Stimulated activated CD4-positive, alpha-beta T cell treated with anti-CD3 and anti-CD28 coated beads, Interleukin-4, amount 100 ng/mL, for 4 hours (primary cell): ENCODE measurements at places on chromosomes 6 and 20.

DNA sequence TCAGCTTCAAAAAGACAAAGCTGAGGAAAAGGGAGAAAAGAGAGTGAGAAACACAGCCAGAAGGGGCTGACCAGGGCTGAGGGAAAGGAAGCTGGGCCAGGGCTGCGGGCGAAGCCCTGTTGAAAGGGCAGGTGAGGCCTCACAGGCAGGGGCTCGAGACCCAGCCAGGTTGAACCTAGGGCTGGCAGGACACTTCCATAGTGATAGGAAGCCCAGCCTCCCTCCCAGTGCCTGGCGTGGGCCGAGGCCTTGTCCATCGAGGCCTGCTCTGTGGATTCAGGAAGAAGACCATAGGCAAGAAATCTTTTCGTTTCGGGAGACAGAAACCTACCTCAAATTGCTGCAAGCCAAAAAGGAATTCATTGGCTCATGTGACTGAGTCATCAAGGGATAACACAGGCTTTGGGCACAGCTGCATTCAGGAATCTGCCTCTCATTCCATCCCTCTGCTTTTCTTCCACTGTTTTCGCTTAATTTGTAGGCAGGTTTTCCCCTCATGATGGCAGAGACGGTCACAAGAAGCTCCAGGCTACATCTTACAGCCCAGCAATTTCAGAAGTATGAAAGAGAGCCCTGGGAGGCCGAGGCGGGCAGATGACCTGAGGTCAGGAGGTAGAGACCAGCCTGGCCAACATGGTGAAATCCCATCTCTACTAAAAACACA, 311.1 kb upstream of the SULF2 start:
- DNase-seq, result no peak

DNA sequence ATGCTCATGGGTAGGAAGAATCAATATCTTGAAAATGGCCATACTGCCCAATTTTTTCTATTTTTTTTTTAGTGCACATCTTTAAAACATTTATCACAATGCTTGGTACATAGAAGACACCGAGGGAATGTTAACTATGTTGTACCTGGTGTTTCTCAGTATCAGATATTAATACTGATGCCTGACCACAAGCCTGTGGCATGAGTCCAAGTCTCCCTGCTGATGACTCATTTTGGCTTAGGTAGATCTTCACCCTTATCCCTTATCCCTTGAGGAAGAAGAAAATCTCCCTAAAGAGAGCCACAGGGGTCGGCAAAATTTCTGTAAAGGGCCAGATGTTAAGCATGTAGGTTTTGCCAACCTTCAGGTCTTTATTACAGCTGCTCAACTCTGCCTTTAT, 14.5 kb downstream of the CD109 start:
- no peak for DNase-seq

GRCh38 chr6:139586273-139586672, 211.8 kb upstream of the CITED2 start:
- DNase-seq, result no peak

- no peak for DNase-seq
Observed at GRCh38 chr6:130715058-130715457, 112.1 kb upstream of the SMLR1 start.

- no peak for DNase-seq
Observed at GRCh38 chr6:107198631-107199416, 83.5 kb upstream of the BEND3 start.

DNA sequence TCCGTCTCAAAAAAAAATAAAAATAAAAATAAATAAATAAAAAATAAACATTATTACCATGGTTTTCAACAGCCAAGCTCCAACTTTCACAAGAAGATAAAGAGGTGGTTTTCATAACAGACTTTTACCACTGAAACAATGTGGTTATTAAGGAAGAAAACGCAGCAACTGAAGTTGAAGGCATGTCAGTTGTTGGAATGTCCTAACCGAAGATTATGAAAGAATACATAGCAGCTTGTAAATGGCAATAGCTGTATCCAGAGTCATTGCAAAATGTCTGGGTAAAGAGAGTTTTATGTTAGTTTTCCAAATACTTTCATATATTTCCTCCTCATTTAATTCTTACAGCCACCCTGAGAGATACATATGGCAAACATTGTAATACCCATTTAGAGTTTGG, 161.6 kb upstream of the MARCKS start:
- no peak for DNase-seq

GRCh38 chr6:41555326-41556300, 9.4 kb downstream of the FOXP4 start:
- DNase-seq, result no peak

GRCh38 chr20:58702859-58703648, 10.5 kb downstream of the NPEPL1 start:
- no peak for DNase-seq

- DNase-seq, result no peak
Observed at GRCh38 chr6:98092331-98092730, 742.0 kb upstream of the POU3F2 start.

- DNase-seq, result no peak
Observed at GRCh38 chr20:37365760-37366638, 20.1 kb downstream of the SRC start.

GRCh38 chr20:48585061-48585870, 242.5 kb downstream of the PREX1 start:
- no peak for DNase-seq

DNA sequence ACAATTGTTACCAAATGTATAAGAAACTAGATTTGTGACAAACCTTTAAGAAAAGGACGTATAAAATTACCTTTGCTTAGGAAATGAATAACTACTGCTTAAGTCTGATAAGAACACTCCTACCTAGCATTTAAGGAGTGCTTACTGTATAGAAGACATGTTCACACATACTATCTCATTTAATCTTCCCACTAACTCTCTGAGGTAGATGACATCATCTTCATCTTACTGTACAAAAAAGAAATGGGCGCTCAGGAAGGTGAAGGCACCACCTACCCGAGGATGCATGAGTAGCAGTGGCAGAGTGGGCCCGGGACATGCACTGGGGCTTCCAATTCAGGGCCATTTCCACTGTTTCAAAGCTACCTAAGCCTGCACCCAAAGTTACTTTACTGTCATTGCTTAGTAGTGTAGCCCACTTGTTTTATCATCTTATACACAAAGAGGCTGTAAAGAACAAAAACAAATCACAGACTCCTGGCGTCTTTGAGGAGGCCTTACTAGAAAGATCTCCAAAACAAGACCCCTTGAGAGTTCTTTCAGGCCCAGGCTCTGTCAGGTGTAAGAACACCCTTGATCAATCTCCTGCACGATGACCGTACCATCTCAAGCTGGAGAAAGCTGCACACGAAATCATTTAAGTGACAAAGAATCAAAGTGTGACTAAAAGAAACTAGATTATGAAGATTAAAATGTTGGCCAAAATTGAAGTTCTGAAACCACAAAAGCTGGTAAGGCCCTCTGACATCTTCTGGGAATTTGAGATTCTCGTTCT, 128.0 kb downstream of the INSM1 start:
- no peak for DNase-seq

DNA sequence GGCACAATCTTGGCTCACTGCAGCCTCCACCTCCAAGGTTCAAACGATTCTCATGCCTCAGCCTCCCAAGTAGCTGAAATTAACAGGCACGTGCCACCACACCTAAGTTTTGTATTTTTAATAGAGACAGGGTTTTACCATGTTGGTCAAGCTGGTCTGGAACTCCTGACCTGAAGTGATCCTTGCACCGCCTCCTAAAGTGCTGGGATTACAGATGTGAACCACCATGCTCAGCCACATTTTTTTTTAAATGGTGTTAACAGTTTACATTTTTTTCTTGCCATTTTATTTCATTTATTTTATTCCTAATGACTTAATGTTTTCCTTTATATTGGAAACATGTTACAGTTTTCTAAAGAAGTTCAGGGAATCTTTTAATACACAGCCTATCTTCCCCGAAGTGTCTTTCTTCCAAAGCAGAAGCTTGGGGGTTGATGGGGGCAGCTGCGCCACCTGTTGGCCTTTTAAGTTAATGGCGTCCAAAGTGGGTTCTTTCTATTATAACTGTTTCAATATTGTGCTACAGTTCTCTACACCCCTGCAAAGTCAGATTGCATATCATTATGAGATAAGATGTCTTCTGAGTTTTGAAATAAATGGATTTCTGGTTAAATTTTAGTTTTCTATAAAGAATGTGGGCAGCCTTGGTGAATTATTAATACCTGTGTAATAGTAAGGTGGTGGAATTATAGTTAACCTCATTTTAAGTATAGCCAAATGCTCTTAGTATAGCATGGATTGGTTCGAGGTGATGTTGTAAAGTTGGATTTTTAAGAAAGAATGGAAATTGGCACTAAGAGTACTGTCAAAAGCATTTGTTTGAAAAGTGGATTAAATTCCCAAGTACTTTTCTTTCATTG, 42.0 kb upstream of the PLCG1 start:
- peak; percentile 45 for DNase-seq

DNA sequence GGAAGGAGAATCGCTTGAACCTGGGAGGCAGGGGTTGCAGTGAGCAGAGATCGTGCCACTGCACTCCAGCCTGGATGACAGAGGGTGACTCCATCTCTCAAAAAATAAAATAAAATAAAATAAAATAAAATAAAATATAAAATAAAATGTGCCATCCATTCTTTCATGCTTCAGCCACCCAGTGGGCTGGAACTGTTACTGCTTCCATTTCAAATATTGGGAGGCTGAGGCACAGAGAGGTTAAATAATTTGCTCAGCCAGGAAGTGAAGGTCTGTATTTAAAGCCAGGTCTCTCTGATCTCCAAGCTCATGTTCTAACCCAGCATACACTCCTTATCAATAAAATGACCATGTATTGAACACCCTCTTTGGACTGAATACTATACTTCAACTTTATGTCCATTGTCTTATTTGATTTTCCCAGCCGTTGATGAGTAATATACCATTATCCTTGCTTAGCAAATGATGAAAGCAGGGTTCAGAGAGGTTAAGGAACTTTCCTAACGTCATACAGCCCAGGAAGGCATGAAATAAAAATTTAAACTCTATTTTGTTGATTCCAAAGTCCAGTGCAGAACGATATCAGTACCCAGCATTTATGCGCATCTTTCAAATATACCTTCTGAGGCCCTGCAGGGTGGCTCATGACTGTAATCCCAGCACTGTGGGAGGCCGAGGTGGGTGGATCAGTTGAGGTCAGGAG, 25.8 kb upstream of the SLC9A8 start:
- DNase-seq, result no peak

- no peak for DNase-seq
Observed at GRCh38 chr20:60228255-60228654, 270.0 kb downstream of the CDH26 start.

GRCh38 chr20:12203981-12204380, 286.3 kb downstream of the BTBD3 start:
- DNase-seq, result no peak

DNA sequence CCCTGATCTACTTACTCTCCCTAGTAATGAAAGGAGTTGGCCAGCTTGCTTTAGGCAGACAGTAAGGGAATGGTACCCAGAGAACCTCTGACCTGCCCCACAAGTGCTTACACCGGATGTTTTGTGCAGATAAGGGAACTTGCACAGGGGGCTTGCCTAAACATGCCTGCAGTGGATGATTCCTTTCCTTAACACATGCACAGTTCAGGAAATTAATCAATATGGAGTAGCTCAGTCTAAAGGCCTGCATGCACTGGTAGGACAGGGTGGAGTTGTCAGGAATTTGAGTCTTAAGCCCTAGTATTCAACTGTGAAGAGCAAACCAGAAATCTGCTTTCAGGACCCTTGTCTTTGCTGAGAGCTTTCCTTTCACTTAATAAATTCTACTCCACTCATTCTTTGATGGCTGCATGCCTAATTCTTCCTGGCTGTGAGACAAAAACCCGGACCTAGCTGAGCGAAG, 3.9 kb upstream of the TRIM38 start:
- DNase-seq, result no peak

- no peak for DNase-seq
Observed at GRCh38 chr6:168032005-168032760, 34.7 kb downstream of the KIF25 start.

GRCh38 chr20:45049904-45050471, 50.9 kb downstream of the KCNS1 start:
- no peak for DNase-seq

- DNase-seq, result no peak
Observed at GRCh38 chr6:38169221-38169976, 349.9 kb downstream of the ZFAND3 start.

- no peak for DNase-seq
Observed at GRCh38 chr6:168050881-168051586, 28.0 kb downstream of the FRMD1 start.

DNA sequence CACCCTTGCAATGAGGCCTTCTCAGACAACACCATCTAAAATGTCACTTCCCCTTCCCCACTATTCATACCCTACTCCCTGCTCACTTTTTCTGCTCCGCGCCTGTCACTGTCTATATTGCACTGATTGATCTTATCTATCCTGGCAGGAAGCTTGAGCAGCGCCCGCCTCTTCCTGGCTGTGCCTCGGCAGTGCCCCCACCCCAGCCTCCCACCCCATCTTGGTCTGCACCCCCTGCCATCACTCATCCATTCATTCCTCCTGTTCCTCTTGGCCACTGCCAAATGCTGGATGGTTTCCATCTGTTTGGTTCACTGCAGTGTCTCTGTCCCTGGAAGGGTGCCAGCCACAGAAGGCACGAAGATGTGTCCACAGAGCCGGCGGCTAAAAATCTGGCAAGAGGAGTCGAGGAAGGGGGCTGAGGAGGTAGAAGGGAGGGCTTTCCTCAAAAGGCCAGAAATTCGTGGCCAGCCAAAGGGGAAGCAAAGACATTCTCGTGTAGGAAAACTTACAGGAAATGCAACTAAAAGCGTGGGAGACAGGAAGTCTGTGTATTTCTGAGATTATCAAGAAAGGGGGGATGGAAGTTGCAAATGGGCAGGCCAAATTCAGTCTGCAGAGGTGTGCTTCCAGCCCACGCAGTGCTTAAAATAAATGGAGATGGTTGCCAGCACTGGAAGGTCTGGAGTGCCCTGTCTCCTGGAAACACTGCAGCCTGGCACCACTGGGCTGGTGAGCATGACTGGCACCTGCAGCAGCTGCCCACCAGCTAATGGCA, 27.6 kb downstream of the SYNJ2 start:
- DNase-seq, result no peak

DNA sequence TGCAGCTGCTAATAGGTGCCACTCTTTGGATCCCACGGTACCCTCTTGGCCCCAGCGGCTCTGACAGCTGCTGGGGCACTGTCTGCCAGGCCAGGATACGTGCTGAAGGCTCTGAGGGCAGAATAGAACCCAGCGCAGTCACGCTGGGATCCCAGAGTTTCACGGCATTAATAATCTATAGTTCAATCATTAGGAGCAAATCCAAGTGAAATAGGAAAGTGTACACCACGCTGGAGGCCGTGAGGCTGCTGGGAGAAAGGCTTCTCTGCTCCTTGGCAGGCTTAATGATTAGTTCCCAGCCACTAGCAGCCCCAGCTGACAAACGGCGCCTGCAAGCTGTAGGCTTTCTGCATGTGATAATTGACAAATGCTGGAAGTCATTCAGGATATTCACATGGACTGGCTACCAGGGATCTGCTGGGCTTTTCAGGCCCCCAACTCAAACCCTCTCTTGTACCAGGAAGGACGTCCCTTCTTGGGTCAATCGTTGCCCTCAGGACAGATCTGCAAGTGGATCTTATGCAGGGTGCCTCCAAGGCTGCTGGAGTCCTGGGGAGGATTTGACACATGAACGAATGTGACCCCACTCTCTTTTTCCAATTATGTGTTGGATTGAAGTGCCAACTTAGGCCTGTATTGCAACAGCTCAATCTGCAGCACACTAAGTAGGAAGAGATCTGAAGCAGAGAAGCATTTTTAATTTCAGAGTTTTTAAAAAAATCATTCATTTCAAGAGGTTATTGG, 50.1 kb upstream of the INSM1 start:
- no peak for DNase-seq

- DNase-seq, result no peak
Observed at GRCh38 chr6:3376893-3377535, 79.8 kb downstream of the SLC22A23 start.

- DNase-seq, result no peak
Observed at GRCh38 chr6:43508481-43509141, 1.5 kb downstream of the LRRC73 start.
